Inflammatory macrophage treated with lipopolysaccharide for 1 hour (primary cell): ENCODE measurements at places on chromosomes 7 and 10.

DNA sequence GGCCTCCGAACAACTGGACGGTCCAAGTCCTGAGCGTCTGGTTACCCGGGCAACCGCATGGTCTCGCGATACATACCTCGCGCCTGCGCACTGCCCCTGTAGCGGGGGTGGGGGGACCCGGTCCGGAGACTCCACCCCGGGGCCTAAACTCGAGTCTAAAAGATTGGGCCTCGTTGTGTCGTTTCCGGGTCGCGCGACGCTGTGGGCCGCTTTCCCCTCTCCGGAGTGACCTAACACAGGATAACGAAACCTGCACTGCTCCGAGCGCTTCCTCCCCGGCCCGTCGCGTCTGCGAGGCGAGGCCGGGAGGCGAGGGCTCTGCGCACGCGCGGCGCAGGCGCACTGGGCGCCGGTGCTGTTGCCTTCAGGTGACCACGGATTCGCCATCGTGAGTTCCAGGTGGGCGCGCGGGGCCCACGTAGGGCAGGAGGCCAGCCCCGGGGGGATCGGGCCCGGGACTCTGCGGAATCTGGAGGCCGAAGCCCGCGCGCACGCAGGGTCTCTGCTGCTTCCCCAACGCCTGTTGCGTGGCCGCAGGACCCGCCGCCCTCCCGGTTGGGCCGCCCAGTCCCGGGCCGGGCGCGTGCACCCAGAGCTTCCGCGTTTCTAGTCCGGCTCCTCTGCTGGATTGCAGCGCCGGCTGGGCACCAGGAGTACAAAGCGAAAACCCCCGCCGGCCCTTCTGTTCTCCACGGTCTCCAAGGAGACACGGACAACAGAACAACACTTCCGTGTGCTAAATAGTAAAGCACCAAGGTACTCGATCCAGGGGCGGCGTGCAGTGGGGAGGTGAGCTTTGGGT is at the start of gene RPP38:
RPP38 (plus strand) TSS at position 345 of the 802 bp plus-strand sequence. CDS start 5,960 bp downstream, outside the sequence.
- DNase-seq = peak; percentile 99

GRCh38 chr10:118340486-118340885 is 1.6 kb downstream of the FAM204A start:
- DNase-seq = peak; percentile 34

DNA sequence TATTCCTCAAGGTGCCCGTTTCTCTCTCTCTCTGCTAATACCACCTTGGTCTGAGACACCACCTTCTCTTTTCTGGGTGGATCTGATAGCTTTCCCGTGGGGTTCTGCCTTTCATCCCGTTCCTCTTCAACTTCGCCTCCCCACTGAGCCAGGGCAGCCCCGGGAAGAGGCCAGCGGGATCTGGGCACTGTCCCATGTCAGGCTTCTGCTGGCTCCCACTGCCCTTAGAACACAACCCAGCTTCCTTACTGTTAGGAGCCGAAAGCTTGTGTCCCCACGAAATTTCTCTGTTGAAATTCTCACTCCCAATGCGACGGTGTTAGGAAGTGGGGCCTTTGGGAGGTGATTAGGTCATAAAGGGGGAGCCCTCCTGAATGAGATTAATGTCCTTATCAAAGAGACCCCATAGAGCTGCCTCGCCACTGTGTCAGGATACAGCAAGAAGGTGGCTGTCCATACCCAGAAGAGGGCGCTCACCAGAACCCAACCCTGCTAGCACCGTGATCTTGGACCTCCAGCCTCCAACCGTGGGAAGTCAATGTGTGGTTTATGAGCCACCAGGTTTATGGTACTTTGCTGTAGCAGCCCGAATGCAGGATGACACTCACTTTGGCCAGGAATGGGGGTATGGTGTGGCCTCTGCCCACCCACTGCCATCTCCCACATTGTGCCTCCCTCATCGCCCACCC is 79.2 kb downstream of the CAMK1D start:
- DNase-seq = no peak

DNA sequence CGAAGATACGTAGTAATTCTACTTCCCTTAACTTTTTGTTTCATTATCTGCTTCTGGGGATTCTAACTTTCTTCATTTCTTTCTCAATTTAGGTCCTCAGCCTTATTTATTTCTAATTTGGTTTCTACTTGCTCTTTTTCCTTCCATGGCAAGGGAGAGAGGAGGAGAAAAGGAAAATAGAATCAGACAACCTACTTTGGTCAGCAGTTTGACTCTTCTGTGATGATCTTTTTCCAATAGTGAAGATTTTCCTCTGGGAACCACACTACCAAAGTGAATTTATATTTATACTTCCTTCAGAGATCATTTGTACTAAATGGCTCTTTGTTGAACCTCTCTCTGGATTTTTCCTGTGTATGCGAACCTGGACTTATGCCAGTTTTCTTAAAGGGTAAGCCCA is 90.2 kb downstream of the TMEM26 start:
- DNase-seq = no peak

- DNase-seq = no peak
These were observed 527 bp upstream of the HERPUD2 start for GRCh38 chr7:35695473-35695850.

DNA sequence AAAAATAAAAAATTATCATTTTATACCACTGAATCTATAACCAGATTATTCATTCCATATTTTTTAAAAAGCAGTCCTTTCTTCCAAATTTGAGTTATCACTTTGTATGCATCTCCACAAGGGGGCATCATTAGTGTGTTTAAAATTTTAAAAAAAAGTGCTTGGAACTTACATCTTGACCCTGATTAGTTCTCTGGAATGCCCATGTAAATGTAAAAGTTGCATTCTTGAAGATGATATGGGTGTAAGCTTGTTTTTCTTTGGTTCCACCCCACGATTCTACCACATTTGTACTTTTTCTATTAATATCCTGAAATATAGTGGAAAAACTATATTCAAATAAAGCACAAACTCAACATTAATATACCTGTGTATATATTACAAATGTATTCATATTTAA is 144.9 kb downstream of the ELAPOR2 start:
- DNase-seq = peak; percentile 27

DNA sequence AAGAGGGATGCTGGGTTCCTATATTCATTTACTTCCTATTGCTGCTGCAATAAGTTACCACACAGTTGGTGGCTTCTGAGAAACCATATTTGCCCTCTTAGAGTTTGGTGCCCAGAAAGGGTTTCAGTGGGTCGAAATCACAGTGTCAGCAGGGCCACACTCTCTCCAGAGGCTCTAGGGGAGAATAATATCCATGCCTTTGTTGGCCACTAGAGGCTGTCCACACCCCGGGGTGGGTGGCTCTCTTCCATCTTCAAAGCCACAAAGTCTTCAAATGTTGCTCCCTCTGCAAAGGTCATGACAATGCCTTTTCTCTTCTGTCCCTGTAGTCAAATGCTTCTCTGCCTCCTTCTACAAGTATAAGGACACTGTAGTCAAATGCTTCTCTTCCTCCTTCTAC is 989.4 kb downstream of the CCSER2 start:
- DNase-seq = no peak

DNA sequence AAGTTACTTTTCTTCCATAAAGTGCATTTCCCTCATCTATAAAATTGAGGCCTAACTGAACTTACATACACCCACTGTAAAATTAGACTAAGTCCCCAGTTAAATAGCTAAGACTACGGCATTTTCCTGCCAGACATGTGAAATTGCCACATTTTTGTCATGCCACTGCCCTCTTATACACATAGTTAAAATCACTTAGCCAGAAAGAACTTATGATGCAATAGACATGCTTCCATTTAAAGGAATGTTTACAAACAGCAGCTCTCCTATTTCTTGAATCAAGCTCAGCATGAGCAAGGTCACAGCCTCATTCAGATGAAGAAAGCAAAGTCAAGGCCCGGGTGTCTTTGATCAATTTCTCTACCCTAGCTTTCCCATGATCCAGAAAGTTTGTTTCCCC is 175.7 kb downstream of the LRRN3 start:
- no peak for DNase-seq

- DNase-seq = no peak
These were observed 32.7 kb downstream of the LGI1 start for GRCh38 chr10:93790439-93790838.

DNA sequence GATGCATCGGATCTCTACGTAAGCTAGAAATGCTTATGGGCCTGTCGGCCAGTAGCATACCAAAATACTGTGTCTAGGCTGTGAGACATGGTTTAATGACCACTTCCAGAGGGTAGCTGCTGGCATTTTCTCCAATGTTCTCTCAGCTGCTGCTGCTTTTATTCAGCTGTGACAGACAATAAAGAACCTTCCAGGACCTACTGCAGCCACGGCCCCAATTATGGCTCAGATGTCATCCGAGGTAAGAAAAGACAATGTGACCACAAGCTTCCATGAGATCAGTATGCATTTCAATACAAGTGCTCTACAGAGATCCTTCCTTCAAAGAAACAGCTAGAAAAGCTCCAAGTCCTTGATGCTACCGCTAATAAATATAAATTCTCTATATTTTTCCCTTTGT is 256.2 kb downstream of the SDHAF3 start:
- DNase-seq = no peak

DNA sequence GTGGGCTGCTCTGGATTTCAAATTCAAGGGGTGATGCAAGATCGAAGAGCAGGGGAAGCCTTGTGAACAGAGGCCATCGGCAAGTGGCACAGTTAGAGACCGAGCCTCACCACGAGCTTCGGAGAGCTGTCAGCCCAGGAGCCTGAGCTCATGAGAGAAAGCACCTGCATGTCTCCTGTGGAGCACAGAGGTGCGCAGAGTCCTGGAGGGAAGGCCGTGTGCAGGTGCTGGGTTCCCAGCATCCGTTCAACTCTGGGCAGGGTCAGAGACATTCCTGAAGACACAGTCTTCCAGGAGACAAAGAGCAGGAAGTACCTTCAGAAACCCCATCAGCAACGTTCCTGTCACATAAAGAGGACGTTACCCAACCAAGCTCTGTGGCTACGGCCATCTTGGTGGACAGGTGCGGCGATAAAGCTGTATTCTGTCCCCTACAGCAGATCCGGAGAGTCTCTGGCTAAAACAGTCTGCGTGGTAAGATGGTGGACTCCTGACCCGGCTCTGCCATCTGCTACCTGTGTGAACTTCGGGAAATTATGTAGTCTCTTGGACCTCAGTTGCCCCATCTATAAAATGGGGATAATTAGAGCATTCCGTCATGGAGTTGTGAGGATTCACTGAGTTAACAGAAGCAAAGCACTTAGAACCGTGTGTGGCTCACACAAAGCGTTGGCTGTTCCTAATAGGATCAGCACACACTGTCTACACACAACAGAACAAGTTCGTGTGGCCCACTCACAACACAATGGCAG is 40.6 kb downstream of the NOD1 start:
- DNase-seq = peak; percentile 37

DNA sequence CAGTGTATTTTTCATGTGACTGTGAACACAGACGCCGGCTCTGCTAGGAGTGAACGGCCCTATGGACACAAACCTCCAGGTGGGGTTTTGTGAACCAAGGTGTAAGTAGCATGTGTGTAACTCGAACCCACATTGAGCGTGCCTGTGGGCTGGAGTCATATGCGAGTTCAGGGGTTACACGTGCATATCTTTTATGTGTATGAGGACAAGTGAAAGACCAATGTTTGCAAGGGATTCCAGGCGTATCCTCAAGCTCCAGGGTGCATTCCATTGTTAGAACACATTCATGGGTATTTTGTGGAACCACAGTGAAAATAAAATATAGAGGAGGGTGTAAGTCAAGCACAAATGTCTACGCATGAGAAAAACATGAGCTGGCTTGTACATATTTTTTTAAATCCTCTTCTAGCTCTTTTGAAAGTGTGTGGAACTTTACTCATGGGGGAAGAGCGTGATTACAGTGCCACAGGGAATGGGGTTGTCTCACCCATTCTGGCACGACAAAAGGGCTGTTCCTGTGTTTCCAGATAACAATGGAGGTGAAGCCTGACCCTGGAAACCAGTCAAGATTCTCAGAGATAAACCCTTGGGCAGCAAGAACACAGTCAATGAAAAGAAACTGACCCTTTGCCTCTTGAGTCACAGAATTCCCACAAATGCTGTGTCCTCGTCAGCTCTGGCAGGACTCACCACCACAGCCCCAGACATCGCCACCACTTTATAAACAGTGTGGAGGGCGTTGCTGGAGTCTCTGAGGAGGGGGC is 37.0 kb upstream of the GOT1 start:
- DNase-seq = no peak

- DNase-seq = peak; percentile 53
These were observed 65.5 kb downstream of the PYROXD2 start for GRCh38 chr10:98349508-98349922.

GRCh38 chr10:121385136-121385535 is 213.1 kb downstream of the FGFR2 start:
- DNase-seq = no peak

GRCh38 chr10:110387983-110388686 is 83.4 kb upstream of the SMNDC1 start:
- no peak for DNase-seq

DNA sequence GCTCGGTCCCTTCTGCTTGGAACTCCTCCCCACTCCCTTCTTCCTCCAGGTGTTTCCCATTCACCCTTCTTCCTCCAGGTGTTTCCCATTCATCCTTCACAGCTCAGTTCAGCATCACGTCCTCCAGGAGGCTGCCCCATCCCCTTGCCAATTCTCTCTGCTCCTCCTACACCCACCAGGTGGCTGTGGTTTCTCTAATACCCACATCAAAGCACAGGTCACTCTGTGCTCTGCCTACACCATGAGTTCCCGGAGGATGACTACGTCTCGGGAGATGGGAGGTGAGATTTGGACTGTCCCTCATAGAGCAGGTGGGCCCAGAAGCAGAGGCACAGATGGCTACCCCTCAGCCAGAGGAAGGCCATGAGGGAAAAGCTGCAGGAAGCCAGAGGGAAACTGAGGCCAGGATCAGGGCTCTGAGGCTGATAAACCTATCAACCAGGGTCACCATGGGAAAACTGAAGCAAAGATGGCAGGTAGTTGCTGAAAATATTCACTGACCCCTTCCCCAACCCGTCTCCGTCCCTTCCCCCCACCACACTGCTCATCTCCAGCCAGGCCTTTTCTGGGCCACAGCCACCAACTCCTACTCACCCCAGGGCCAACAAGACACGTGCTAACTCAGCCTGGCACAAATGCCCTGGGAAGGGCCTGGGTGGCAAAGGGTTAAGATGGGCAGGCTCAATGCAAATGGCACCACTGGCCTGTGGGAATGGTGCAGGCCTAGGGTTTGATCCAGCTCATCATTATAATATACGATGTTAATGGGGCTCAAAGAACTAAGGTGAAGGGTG is 56.6 kb upstream of the CPXM2 start:
- DNase-seq = no peak

GRCh38 chr7:13894377-13894776 is 95.1 kb downstream of the ETV1 start:
- peak; percentile 3 for DNase-seq

GRCh38 chr7:150409300-150410030 is 30.3 kb downstream of the ZNF775 start:
- no peak for DNase-seq

DNA sequence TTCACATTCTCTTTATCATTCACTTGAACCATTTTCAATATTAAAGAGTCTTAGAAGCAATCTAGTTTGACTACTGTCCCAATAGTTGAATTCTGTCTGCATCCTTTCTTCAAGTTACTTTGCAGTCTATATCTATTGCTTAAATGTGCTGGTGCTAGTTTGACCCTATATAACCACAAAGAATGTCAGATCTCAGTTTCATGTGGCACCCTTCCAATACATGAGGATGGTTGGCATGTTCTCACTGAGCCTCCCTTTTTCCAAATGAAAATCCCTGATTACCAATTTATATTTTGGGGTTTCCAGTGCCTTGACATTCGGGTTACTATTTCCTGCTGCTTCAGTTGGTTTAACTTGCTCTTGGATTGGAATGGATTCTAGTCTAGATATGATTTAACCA is 292.7 kb downstream of the EXOC4 start:
- no peak for DNase-seq

- no peak for DNase-seq
These were observed 54.1 kb downstream of the SLIT1 start for GRCh38 chr10:97131666-97132065.

GRCh38 chr7:26580711-26581110 is 283.7 kb downstream of the SKAP2 start:
- DNase-seq = no peak
